Mesenchymal stem cell (in vitro differentiated cells and primary cell): ENCODE measurements at places on chromosomes 6 and 20.

GRCh38 chr20:60138256-60139220 is 180.3 kb downstream of the CDH26 start:
- no peaks in the 10 kb centered on the region for H3K36me3 ChIP-seq
- H3K27ac ChIP-seq: no peak overlapping the region

DNA sequence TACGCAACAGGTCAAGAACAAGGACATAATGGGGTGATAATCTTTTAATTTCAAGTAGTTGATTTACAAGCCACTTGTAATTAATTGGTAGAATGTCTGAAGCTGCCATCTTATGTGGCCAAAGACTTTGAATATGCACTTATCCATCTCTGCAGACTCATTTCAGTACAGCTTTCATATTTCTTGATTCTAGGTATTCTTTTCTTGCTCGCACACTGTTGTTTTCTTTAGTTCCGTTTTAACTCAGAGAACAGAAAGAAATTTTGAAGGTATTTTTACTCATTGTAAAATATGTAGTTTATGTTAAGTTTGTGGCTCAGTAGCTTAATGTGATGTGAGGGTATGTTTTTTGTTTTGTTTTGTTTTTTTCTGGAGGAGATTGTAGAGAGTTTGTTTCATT is 73.9 kb downstream of the UBR2 start:
- peaks cover 16% of the 10 kb centered on the region for H3K36me3 ChIP-seq
- no peaks in the 10 kb centered on the region for H3K27me3 ChIP-seq
- no peak for DNase-seq
- no peak overlapping the region for H3K27ac ChIP-seq

- H3K27ac ChIP-seq: no peak overlapping the region
- H3K36me3 ChIP-seq: no peaks in the 10 kb centered on the region
- H3K27me3 ChIP-seq: no peaks in the 10 kb centered on the region
- peaks cover 2% of the 10 kb centered on the region for H3K4me1 ChIP-seq
These were observed 427.4 kb downstream of the UTRN start for GRCh38 chr6:144712541-144712940.

- H3K36me3 ChIP-seq: no peaks in the 10 kb centered on the region
- no peak overlapping the region for H3K27ac ChIP-seq
- H3K27me3 ChIP-seq: peaks cover 34% of the 10 kb centered on the region
- DNase-seq: no peak
- no peak overlapping the region for H3K4me3 ChIP-seq
These were observed 189.5 kb downstream of the BMP7 start for GRCh38 chr20:57076951-57077350.

- peaks cover 6% of the 10 kb centered on the region for H3K4me1 ChIP-seq
- peak overlapping the region; percentile 92 for H3K4me3 ChIP-seq
These were observed 1.3 kb downstream of the NUP153 start for GRCh38 chr6:17705428-17705777.

GRCh38 chr6:163405412-163406309 is 8.9 kb upstream of the QKI start:
- no peak overlapping the region for H3K27ac ChIP-seq
- DNase-seq: peak; percentile 25
- H3K36me3 ChIP-seq: no peaks in the 10 kb centered on the region
- peak overlapping the region; percentile 70 for H3K4me3 ChIP-seq
- H3K27me3 ChIP-seq: no peaks in the 10 kb centered on the region

DNA sequence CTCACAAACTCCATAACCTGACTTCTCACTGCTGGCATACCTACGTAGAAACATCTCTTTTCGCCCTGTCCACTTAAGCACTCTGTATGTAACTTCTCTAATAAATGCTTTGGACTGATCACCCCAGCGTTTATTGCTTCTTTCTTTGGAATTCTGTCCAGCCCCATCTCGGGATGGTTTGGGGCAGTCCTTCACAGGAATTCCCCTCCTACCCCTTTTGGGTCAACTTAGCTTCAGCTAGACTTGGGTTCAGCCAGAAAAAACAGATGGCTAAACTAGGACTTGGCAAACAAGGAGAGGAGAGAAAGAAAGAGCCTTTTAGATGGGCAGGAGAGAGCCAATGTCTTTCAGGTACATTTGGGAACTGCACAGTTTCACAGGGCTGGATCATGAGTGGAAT is 3.9 kb upstream of the LTV1 start:
- no peaks in the 10 kb centered on the region for H3K36me3 ChIP-seq
- no peaks in the 10 kb centered on the region for H3K27me3 ChIP-seq
- no peak overlapping the region for H3K4me3 ChIP-seq
- no peak overlapping the region for H3K27ac ChIP-seq

- DNase-seq: no peak
- H3K36me3 ChIP-seq: no peaks in the 10 kb centered on the region
- H3K27ac ChIP-seq: no peak overlapping the region
- no peak overlapping the region for H3K4me3 ChIP-seq
- no peaks in the 10 kb centered on the region for H3K4me1 ChIP-seq
- peaks cover 66% of the 10 kb centered on the region for H3K27me3 ChIP-seq
These were observed 20.2 kb downstream of the HLA-DPA1 start for GRCh38 chr6:33053230-33053629.

GRCh38 chr20:44683263-44684046 is 31.7 kb upstream of the CCN5 start:
- no peak overlapping the region for H3K4me3 ChIP-seq
- peak; percentile 62 for DNase-seq
- H3K4me1 ChIP-seq: peaks cover 2% of the 10 kb centered on the region
- H3K27ac ChIP-seq: no peak overlapping the region

DNA sequence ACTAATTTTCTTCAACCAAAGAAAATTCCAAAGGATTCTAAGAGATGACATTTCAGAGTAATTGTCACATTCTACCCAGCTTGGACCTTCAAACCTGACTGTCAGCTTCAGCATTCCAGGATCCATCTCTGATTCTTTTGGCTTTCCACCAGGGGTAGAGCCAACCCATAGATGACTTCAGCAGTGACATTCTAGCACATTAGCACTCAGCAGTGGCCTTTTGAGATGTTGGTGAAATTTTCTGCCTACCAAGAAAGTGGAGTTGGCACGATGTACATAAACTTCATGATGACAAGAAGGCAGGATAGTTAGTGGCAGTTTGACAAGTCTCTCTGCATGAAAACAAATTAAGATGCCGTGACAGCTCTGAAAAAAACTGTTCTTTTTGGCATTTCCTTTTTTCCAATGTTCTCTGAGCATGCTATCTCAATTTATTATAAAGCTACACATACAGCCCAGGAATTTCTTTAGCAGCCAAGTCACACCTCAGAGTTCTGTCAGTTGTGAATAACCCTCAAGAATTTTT is 466.5 kb upstream of the RNF217 start:
- H3K36me3 ChIP-seq: no peaks in the 10 kb centered on the region
- no peak overlapping the region for H3K4me3 ChIP-seq
- DNase-seq: no peak
- no peak overlapping the region for H3K27ac ChIP-seq

- no peak for DNase-seq
- no peaks in the 10 kb centered on the region for H3K4me1 ChIP-seq
- H3K27ac ChIP-seq: no peak overlapping the region
- H3K4me3 ChIP-seq: no peak overlapping the region
- no peaks in the 10 kb centered on the region for H3K36me3 ChIP-seq
These were observed 186.1 kb upstream of the RIN2 start for GRCh38 chr20:19571996-19572395.
